NCI-H2029 treated with DMSO at 0.1 percent for 48 hours (cell line): ENCODE measurements at places on chromosomes 12 and 14.
A peak's percentile ranks its signal among the peaks of the same experiment; 100 is the strongest.

DNA sequence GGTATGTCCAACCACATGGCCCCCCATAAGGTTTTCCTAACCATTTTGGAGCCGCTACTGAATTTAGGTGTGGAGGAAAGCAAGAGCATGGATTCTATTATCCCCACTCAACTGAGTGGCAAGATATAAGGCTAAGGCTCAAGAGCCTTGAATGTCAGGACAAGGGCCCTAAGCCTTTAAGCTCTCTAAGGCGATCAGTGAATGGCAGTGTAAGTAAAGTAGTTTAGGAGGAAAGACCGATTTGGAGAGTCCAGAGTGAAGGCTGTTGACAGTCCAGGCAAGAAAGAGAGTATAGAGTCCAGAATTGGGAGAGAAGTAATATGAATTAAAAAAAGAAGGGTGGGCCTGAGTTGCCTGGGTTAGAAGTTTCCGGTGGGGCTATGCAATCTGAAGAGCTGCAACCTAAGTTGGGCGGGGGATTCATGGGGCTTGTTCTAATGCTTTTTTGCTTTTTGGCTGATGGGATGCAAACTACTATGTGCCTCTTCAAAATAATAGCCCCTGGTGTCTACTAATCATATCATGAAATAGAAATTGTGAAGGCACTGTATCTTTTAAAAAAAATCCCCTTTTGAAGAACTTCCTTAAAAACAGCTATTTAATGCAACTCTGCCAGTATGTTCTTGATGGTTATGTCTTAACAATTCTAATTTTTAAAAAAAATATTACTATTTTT, at the start of gene SPIC:
Gene SPIC (plus strand): TSS at position 626 of the 676 bp plus-strand sequence. CDS start 1,569 bp downstream, outside the sequence.
- DNase-seq: no peak

DNA sequence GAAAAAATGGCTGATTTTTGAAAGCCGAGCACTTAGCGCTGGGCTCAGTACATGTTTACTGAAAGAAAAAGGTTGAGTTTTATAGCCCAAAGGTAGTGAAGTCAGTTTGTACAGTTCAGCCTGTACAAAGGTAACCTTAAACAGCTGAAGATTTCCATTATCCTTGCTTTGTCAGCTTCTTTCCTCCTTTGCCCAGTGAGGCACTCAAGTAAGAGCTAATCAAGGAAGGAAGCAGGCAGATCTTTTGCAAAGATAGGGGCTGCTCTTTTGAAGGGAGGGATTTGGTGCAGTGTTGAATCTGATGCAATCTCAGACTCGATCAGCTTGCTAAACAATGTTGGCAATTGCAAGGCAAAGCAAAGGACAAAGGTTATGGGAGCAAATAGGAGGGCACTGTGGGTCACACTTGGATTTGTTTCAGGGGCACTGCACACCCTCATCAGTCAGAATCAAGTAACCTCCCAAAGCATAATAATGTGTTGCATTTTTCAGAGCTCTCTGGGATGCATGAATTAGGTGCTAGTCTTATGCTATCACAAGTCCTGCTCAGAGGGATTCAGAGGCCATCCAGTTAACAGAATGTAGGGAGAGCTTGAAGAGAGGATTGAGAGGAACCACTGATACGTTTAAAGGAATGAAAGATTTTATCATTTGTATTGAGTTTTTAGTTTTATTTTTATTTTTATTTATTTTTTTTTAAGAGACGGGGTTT, 44.4 kb downstream of the ANO6 start:
- no peak for DNase-seq

- no peak for DNase-seq
These were observed 7.5 kb downstream of the PTGR2 start for GRCh38 chr14:73859145-73859544.

- peak; percentile 77 for DNase-seq
These were observed 26.3 kb upstream of the AMIGO2 start for GRCh38 chr12:47105914-47106674.

GRCh38 chr12:109899783-109900751, at the start of gene TCHP:
TSS of gene TCHP (plus strand) at chr12:109900274. CDS start at chr12:109903027, 2,753 bp downstream.
- DNase-seq: peak; percentile 49

DNA sequence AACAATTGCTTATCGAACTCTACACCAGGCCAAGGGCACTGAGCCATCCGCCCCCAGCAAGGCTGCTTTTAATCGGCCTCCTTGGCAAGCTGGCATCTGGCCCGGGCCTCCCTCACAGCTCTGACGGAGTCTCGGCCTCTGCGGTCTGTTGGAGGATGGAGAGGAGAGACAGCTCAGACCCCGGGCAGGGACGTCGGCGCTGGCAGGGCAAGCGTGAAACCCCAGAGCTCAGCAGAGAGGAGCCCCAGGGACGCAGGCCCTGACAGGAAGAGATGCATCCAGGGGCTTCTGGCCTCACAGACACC, 17.5 kb downstream of the CAMKK2 start:
- no peak for DNase-seq
